NCI-H1436 (cell line): ENCODE measurements at places on chromosomes 5 and 9.

DNA sequence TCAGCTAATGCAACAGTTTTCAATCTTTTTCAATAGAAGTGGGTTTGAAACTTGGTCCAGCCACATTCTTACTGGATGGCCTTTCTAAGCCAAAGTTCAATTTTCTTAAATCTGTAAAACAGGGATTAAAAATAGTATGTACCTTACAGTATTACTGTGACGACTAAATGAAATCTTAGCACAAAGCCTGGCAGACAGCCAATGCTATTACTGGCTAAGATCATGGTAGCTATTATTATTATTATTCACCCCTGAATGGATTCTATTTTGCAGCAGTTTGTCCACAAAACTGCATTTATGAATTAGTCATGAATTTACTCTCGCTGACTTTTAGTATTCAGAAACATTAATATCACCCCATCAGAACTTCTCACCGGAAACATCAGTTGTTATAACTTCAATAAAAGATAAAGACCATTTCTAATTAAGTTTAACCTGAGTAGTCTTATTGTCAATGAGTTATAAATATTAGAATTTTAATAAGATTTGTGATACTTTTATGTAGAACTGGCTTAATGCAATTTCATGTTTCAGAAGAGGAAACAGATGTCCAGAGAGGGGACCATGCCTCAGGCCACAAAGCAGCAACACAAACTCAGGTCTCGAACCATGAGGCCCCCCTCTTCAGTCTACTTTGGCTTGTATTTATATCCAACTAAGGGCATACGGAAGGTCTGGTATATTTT is 468.2 kb downstream of the ARHGEF28 start:
- DNase-seq = no peak

- DNase-seq = no peak
These were observed 5.1 kb downstream of the PKN3 start for GRCh38 chr9:128707446-128707845.

- DNase-seq = no peak
These were observed 6.2 kb upstream of the TRIM7 start for GRCh38 chr5:181211208-181211607.

- no peak for DNase-seq
These were observed 129.0 kb upstream of the HMHB1 start for GRCh38 chr5:143682929-143683386.

GRCh38 chr5:127010362-127010761 is 20.0 kb downstream of the MARCHF3 start:
- DNase-seq = no peak

DNA sequence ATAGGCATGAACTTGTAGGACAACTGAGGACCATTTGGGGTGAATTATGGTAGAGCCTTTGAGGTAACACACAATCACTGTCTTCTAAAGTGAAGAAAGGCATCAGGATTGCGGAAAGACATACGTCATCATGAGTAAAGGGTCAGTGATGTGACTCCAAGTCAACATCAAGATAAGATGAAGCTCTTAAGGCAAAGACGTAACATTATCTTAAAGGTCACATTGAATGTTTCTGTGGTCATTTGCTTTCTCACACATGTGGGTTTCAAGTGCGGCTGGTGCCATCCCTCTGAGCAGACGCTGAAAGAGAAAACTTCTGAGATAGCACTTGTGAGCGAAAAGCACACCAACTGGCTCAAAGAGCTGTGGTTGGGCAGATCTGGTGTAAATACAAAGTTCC is 63.3 kb upstream of the GRAMD2B start:
- no peak for DNase-seq

DNA sequence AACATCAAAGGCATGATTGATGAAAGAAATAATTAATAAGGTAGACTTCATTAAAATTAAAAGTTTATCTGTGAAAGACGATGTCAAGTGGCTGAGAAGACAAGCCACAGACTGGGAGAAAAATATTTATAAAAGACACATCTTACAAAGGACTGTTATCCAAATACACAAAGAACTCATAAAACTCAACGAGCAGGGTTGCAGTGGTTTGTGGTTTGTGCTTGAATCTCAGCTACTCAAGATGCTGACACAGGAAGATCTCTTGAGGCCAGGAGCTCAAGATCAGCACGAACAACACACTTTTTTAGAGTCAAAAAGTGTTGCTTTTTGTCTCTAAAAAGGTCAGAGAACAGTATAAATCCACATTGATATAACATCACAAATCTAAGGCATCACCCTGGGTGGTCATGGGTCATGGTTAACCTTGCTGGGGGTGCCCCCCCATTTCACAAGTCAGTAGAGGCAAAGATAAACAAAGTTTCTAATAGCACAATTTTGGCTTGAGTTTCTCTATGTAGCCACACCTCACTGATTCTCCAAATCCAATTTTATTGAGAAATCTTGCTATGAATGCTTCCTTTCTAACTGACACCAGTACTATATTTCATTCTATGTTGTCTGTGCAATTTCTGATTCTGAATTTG is 342.9 kb upstream of the RPS23 start:
- no peak for DNase-seq

DNA sequence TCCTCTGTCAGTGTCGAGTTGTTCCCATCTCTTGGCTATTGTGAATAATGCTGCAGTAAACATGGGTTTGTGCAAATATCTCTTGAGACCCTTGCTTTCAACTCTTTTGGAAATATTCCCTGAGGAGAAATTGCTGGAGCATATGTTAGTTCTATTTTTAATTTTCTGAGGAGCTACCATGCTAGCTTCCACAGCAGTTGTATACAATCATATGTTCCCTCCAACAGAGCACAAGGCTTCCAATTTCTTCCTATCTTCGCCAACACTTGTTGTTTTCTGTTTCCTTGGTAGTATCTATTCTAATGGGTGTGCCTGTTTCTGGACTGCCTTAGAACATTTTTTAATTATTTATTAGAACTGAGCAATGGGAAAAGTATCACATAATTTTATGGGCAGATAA is 23.6 kb upstream of the SHB start:
- DNase-seq = no peak

- peak; percentile 33 for DNase-seq
These were observed 119.6 kb upstream of the NFIB start for GRCh38 chr9:14433351-14434157.

GRCh38 chr9:81777482-81777881 is 88.1 kb upstream of the TLE1 start:
- no peak for DNase-seq

DNA sequence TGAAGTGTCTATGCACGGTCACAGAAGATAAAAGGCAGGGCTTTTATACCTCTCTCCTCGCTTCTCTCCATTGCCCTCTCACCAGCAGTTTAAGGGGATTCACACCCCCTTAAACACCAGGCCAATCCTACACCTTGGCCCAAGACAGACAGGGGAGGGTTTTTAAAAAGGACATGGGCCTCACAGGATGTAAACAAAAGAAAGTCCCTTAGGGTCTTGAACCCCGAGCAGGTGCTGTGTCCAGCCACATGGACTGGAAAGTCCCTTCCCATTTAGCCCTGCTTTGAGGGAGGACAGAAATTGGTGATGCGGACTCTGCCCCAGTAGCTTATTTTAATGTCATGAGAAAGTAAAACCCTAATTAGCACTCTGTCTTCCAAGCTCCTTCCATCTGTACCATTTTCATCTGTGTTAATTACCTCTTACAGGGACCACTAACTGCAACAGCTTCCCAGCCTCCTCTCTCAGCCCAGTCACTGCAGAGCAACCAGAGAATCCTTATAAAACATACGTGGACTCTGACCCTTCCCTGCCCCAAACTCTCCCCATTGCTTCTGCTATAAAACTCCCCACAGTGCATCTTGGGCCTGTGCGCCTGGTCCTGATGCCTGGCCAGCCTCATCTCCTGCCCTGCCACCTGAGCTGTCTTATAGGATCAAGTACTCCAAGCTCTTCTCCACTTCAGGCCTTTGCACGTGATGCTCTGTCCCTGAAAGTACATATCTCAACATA is 16.7 kb downstream of the WHRN start:
- no peak for DNase-seq

- no peak for DNase-seq
These were observed 128.5 kb upstream of the CDH10 start for GRCh38 chr5:24773261-24773660.

GRCh38 chr5:89204756-89205155 is 321.8 kb upstream of the MEF2C start:
- no peak for DNase-seq

- no peak for DNase-seq
These were observed 295.1 kb downstream of the TLE1 start for GRCh38 chr9:81393985-81394811.

- DNase-seq = peak; percentile 16
These were observed 1264.5 kb upstream of the ACO1 start for GRCh38 chr9:31119890-31120454.

GRCh38 chr9:85523202-85523601 is 218.6 kb downstream of the AGTPBP1 start:
- no peak for DNase-seq

- DNase-seq = no peak
These were observed 4.8 kb downstream of the MYOT start for GRCh38 chr5:137872466-137872865.

- no peak for DNase-seq
These were observed 117.9 kb downstream of the ZSWIM6 start for GRCh38 chr5:61449804-61450492.

GRCh38 chr5:163303718-163304117 is 133.7 kb upstream of the CCNG1 start:
- no peak for DNase-seq

DNA sequence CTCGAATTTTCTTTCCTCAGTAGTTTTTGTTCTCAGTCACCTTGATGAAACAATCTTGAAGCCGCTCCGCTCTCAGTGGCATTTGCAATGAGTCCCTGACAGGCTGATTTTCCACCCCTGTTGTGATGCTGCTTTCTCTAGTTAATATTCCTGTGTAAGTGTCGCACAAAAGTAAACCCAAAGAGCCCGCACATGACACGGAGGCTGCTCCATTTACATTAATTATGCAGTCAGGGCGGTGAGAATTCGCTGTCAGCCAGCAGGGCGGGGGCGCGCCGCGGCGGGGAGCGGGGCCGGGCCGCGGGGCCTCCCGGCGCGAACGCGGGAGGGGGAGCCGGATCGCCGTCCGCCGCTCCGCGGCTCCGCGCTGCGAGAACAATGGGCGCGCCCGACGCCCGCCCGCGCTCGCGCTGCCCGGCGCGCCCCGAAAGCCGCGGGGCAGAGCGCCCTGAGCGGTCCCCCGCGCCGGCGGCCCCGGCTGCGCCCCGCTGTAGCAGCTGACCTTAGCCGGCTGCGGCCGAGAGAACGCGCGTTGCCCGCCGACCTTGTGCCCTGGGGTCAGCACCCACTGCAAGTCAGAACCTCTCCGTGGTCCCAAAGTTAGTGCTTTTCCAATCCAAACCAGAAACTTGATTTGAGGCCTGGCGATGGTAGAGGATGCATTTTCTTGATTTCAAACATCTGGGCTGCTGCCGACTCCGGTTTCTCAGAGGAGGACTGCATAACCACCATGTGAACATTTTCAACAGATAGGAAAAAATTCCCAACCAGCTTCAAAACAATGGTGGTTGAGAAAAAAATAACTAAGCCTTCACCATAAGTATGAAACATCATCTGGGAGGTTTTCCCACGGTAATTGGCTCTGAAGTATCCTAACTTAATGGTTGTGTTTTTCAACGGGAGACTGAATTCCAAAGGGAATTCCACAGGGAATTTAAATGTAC is 142.6 kb downstream of the PBX3 start:
- DNase-seq = peak; percentile 51

GRCh38 chr5:1467341-1468246 is 22.4 kb upstream of the SLC6A3 start:
- DNase-seq = no peak

DNA sequence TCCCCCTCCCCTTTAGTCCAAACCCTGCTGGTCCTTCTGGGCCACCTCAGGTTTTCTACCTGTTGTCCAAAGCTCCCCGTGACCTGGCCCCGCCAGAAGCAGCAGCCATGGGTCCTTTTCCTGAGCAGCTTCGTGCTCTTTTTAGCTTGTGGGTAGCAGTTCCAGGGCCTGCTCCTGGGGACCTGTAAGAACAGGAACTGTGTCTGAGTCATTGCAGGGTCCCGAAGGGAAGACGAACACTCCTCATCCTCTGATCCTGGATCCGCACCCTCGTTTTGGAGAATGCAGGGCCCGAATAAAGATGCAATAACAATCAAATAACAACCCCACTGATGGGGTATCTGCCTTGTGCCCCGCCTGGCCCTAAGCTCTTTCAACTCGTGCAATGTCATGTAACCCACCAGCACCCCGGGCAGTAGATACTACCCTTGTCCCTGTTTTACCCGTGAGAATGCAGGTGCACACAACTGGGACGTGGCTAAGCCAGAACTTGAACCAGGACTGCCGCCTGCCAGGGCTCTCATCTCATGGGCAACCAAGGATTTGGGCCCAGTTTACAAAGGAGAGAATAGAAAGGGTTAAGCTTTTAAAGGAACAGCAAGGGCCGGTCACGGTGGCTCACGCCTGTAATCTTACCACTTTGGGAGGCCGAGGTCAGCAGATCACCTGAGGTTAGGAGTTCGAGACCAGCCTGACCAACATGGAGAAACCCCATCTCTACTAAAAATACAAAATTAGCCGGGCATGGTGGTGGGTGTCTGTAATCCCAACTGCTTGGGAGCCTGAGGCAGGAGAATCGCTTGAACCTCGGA is 33.2 kb downstream of the NEK6 start:
- no peak for DNase-seq

DNA sequence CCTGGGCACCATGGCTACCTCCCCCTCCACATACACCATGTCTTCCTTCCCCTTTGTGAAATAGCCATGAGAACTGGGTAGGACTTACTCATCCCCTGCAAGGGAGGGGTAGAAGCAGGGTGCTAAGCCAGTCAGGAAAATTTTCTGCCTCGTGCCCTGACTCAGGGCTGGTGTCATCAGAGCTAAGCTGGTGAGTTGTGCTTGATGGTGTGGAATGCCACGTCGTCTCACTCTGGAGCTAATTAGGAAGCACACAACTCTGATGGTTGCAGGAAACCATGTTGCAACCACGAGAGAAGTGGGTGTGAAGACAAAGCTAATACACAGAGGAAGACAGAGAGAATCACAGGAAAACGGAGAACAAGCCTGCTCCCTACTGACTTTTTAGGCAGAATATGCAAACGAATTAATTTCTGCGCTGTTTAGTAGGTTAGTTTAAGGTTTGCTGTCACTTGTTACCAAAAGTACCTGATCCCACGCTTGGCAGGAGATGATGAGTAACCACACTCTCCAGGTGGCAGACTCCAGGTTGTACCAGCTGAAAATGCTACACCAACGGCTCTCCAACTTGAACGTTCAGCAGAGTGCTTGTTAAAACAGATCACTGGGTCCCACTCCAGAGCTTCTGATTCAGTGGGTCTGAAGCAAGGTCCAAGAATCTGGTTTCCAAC is 54.5 kb downstream of the STK10 start:
- DNase-seq = no peak

- no peak for DNase-seq
These were observed 2.7 kb upstream of the APBA1 start for GRCh38 chr9:69674716-69675438.

- DNase-seq = no peak
These were observed 446.2 kb upstream of the RIOK2 start for GRCh38 chr5:97629276-97629675.

GRCh38 chr9:127122176-127123063 is at the start of gene ANGPTL2:
ANGPTL2 (minus strand) TSS chr9:127122635; CDS start chr9:127108731, 13,904 bp downstream.
- peak; percentile 31 for DNase-seq

GRCh38 chr5:150523472-150524350 is 15.8 kb downstream of the NDST1 start:
- peak; percentile 26 for DNase-seq
